ENCODE measurements at places on chromosomes 4 and X.

- DNase-seq = no peak
These were observed 11.2 kb downstream of the ARX start for GRCh38 chrX:25004485-25005032.

- no peak for DNase-seq
These were observed 11.3 kb downstream of the PI4K2B start for GRCh38 chr4:25245181-25245580.

- DNase-seq = no peak
These were observed 177.7 kb upstream of the PPARGC1A start for GRCh38 chr4:24067367-24068193.

- no peak for DNase-seq
These were observed 2.8 kb downstream of the PPP1R3F start for GRCh38 chrX:49272421-49272820.

- peak; percentile 91 for DNase-seq
These were observed 56.0 kb downstream of the SPRY1 start for GRCh38 chr4:123452616-123453015.
